ENCODE measurements at places on chromosomes 2 and 18.
A peak's percentile ranks its signal among the peaks of the same experiment; 100 is the strongest.

- DNase-seq: peak; percentile 61
These were observed 107.1 kb upstream of the PKDCC start for GRCh38 chr2:41940745-41941063.

GRCh38 chr18:28075501-28075900 is 101.4 kb downstream of the CDH2 start:
- DNase-seq: peak; percentile 51

GRCh38 chr2:231660860-231661259 is 47.5 kb upstream of the PTMA start:
- no peak for DNase-seq

- no peak for DNase-seq
These were observed 126.5 kb downstream of the LPIN1 start for GRCh38 chr2:11872948-11873269.

GRCh38 chr2:101790857-101791256 is 93.3 kb downstream of the MAP4K4 start:
- peak; percentile 90 for DNase-seq

GRCh38 chr18:28114472-28114871 is 62.5 kb downstream of the CDH2 start:
- DNase-seq: peak; percentile 80

GRCh38 chr2:128486640-128487375 is 168.1 kb upstream of the HS6ST1 start:
- no peak for DNase-seq
